ENCODE measurements at places on chromosomes 5 and 9.

GRCh38 chr9:127347831-127348776 is 48.9 kb upstream of the SLC2A8 start:
- no peak for DNase-seq

DNA sequence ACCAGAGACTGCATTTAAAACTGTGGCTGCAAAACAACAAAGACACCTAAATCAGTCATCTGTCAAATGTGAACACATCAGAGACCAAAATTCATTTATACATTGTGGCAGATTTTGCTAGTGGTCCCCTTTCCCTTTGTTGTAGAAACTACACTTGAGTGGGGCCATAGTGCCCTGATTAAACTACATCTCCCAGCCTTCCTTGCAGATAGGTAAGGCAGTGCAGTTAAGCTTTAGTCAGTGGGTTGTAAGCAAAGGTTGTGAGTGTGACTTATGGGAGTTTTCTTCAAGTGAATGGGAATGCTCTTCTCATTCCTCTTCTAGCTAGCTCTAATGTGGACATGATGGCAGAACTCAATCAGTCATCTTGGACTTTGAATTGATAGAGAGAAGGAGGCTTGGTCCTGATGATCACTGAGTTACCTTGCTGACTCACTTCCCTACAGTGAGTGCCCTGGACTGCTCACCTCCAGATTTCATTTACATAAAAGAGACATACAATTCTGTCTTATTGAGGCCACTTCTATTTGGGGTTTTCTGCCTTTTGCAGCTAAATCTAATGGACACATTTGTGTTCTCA is 35.2 kb upstream of the SPARC start:
- DNase-seq: no peak

- DNase-seq: peak; percentile 78
These were observed 64.2 kb downstream of the KLF4 start for GRCh38 chr9:107425101-107426025.

- no peak for DNase-seq
These were observed 7.6 kb upstream of the CXXC5 start for GRCh38 chr5:139640421-139641115.

DNA sequence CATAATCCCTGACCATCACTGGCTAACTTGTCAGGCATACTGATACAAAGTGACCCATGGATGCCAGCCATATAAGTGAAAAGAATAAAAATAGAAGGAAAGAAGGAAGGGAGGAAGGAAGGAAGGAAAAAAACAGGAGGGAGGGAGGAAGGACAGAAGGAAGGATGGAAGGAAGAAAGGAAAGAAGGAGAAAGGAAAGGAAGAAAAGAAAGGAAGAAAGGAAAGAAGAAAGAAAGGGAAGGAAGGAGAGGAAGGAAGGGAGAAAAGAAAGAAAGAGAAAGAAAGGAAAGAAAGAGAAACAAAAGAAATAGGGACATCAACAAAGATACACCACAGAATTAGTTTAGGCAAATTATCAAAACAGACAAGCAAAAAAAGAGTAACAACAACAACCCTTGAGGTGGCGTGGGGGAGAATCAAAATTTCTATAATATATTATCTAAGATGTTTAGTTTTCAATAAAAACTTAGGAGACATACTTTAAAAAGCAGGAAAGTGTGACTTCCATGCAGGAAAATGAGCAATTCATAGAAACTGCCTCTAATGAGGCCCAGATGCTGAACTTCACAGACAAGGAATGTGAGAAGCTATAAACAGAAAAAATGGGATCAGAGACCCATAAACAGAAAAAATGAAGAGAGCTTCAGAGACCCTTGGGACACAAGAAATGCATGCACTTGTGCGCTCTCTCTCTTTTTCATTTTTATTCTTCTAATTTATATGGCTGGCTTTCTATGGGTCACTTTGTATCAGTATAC is 96.1 kb upstream of the NFIL3 start:
- no peak for DNase-seq

- DNase-seq: no peak
These were observed 45.8 kb upstream of the RGMB start for GRCh38 chr5:98727686-98728085.

DNA sequence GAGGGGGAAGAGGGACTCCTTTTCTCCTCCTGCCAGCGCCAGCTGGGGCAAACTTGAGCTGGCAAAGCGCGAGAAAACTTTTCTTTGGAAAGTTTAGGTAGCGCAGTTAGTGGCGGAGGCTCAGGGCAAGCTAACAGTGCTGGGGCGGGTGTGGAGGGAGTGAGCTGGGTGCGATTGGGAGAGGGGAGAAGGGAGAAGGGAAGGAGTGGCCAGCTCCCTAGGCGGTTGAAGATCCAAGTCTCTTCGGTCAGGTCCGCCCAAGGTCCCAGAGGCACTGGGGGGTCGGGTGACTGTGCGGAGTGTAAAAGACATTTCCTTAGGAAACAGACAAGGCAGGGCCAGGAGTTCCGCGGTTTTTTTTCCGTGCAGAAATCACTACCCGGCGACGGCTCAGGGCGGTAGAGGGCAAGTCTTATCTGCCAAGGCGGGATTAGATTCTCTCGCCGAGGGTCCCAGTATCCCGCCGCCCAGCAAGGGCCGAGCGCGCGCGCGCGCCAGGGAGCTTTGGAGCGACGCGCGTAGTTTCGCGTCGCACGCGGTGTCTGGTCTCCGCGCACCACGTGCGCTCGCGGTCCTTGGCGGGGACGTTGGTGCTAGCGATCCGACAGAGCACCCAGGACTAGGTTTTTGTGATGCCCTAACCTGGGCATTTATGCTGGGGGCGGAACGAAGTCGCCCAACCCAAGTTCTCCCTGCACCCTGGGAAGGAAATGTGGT is 33.6 kb upstream of the NFIB start:
- no peak for DNase-seq

- DNase-seq: no peak
These were observed 147.3 kb downstream of the MTX3 start for GRCh38 chr5:79843450-79844388.

DNA sequence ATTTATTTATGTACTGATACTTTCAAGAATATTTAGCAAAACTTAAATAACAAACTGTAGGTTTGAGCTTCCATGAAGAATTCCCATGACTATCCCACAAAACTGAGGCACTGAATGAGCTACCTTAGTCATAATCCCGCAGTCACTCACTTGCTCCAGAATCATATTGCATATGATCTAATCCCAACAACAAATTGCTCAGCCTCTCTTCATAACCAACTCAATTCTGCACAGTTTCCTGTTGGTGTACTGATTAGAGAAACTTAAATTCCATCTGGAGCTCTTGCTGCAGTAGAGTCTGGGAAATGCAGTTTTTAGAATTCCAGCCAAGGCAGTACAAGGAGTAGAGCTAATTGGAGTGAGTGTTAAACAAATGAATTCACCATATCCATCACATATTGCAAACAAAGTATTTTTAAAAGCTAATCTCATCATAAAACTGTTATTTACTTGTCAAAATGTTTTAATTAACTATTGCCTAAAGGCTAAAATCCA is 35.7 kb upstream of the CDH18 start:
- DNase-seq: no peak

DNA sequence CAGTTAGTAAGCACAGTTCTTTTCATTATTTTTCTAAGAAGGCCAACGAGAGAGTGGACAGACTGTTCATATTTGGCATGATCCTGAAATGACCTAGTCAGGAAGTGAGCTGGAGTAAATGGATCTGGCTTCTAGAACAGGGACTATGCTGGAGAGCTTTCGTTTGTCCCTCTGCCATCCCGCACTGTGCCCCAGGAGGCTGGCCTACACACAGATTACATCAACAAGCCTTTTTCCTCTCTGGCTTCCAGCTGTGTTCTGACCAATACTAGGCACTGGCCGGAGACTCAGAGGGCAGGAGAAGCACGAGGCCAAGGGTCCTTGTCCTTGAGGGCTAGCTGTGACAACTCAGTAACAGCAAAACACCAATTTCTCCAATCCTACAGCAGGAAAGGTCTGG is 127.8 kb downstream of the MED27 start:
- DNase-seq: no peak

DNA sequence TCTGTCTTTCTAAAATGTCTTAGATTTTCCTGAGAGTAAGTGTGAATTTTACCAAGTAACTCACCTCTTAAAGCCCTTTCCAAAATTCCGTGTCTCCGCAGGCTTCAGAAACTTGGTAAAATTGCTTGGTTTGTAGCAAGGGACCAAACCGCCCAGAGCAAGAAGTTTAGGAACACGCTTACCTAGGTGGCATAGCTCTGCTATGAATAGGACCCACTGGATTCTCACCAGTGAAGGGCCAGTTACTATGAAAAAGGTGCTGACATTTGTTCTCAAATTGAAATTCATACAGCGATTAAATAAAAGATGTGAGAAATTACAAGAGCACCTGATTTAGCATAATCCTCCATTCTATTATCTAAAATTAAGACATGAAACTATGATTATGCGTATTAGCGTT is 6.7 kb downstream of the NME5 start:
- DNase-seq: no peak

DNA sequence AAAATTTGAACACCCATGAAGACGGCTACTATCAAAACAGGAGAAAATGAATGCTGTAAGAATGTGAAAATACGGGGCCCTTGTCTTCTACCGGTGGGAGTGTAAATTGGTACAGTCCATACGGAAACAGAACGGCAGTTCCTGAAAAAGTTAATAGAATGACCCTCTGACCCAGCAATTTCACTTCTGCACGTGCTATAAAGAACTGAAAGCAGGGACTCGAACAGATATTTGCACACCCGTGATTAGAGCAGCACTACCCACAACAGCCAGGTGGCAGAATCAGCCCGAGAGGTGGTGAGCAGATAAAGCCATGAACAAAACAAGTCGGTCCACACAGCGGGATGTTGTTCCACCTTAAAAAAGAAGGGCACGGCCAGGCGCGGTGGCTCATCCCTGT is 22.6 kb upstream of the SLC12A7 start:
- no peak for DNase-seq

DNA sequence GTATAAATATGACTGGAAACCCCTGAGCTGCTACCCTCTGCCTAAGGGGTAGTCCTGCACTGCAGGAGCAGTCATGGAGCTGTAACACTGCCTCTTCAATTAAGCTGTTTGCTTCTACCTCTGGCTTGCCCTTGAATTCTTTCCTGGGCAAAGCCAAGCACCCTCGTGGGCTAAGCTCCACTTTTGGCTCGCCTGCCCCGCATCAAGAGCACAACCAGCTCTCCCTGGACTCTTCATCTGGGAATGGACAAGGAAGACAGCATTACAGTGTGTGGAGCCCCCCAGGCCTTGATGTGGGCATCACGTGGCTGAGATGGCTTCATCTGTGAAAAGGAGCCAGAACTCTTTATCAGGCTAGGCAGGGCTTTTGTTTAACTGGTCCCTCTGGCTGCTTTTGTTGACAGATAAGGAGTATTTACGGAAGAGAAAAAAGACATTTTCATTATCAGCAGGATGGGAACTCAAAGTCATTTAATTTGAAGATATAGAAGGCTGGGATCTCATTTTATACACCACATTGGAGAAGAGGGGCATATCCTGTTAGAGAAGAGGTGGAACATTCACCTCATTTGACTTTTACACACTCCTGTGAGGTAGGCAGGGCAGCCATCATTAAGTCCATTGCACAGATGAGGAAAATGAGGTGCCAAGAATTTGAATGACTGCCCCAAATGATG is 137.8 kb downstream of the SEMA6A start:
- no peak for DNase-seq

DNA sequence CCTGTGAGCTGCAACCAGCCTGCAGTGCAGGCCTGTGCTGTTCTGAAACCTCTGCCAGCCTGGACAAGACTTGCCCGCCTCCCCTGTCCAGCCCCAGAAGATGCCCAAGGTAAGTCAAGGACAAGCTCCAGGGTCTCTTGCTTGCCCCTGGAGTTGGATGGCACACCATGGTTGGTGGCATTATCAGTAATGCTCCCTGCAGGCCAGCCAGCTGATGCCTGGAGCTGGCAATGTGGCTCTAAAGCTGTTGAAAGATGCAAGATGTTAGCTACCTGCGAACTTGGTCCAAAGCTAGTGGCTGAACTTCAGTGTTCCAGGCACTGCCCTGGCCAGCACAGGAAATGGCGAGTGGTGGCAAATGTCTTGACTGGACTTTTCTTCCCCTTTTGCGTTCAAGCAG is 14.0 kb upstream of the LTC4S start:
- DNase-seq: no peak

DNA sequence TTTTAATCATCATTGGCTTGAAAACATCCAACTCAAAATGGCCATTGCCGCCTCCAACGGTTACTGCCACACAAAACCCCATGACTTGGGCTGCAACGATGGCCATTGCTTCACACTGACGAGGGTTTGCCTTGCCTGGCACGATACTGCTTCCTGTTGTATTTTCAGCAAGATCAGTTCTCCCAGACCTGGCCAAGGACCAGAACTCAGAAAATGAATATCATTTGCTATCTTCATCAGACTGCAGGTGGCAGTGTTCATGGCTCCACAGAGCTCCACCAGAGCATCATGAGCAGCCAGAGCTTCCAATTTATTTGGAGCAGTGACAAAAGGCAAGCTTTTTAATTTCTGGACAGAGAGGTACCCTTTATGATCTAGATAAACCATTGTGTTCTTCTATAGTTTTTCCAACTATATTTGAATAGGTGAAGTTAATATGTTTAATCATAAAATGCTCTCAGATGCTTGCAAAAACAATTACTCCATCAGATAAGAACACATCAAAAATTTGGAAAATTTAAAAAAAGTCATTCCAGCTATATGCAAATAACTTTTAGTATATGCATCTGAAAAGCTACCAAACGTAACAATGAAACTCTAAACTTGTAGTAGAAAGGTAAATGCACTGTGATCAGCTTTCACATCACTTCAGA is 10.4 kb downstream of the AMACR start:
- DNase-seq: no peak

DNA sequence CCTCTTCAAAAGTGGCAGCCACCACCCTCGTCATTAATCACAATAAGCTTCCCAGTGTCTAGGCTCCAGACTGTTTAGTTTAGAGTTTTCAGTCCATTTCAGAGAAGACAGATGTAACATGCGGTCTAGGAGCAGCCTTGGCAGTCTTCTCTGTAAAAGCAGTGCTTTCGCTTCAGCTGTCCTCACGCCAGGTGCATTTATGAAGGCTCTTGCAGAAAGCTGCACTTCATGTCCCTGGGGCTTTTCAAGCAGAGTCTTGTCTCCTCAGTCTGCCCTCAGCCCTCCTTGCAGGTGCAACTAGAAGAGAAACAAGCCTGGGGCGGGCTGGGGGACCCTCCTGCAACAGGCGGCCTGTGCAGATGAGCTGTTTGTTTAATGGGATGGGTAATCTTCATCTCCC is 281.9 kb downstream of the DRD1 start:
- DNase-seq: no peak

All from neural crest cell (in vitro differentiated cells).